ENCODE measurements at places on chromosomes 1 and 21.

- DNase-seq: no peak
Observed at GRCh38 chr1:222600281-222600680, 10.5 kb upstream of the TAF1A start.

- DNase-seq: no peak
Observed at GRCh38 chr1:214632091-214632490, 29.1 kb downstream of the CENPF start.

GRCh38 chr21:28136656-28137255 is 855.9 kb downstream of the LTN1 start:
- no peak for DNase-seq

GRCh38 chr1:35451125-35451528 is 106.1 kb downstream of the KIAA0319L start:
- no peak for DNase-seq

- DNase-seq: no peak
Observed at GRCh38 chr1:205455581-205456382, at the start of gene BLACAT1. Gene BLACAT1, minus strand, starts transcription at chr1:205456045.

DNA sequence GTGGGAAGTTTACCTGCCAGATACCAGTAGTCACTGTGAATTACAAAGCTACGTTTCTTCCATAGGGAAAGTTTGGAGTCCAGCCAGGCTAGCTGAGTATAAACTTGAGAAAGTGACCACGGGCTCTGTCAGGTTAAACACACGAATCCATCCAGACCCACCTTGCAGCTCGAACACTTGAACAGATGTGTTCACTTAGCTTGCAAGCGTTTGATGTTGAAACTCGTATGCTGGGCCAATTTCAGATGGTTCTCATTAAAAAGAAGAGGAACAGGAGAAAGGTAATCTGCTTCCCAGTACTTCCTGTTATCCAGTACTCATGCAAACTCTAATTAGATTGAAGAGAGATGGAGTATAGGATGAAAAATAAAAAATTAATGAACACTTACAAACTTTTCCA is 636.4 kb downstream of the SMYD3 start:
- DNase-seq: no peak

- no peak for DNase-seq
Observed at GRCh38 chr1:29676496-29676895, 440.2 kb downstream of the PTPRU start.

DNA sequence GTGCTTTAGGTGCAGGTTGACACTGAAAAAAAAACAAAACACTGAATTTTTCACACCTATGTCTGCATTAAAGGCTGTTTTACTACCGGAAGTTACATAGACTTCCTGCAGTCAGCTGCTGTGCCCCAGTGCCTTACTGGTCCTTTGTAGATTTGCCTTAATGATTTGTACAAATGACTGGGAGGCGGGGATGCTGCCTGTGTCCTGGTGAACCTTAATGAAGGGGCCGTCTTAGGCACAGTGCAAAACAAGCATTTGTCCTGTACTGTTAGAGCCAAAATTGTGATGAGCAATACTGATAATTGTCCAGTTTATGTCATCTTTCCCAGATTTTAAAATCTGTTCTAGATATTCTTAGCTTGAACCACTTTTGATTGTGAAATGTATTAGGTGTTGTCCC is 90.9 kb upstream of the PGD start:
- no peak for DNase-seq

DNA sequence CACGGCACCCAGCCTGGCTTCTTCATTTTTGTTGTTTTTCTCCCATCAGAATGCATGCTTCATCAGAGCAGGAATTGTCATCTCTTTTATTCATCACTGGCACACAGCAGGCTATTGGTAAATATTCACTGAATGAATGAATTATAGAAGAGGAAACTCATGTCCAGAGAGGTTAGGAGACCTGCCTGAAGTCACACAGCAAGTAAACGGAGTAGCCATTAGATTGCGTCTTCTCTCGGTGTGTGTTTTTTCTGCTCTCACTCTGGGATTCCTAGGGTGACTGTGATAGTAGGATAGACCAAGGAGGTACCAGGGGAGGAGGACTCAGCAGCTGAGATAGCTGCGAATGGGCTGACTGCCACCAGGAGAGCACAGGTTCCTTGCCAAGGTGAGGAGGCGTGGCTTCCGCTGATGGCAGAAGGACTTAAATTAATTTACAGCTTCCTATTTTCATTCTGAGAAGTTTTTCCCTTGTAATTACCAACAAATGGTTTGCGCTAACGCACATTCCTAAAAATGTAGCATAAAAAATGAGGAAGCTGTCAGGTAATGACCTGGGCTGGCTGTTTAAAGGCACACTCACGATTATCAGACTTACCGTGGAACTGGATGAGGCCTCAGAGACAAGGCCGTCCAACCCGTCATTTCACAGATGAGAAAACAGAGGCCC is 4.5 kb upstream of the NCMAP start:
- DNase-seq: no peak

- DNase-seq: no peak
Observed at GRCh38 chr1:91948501-91949355, 473 bp upstream of the BRDT start.

DNA sequence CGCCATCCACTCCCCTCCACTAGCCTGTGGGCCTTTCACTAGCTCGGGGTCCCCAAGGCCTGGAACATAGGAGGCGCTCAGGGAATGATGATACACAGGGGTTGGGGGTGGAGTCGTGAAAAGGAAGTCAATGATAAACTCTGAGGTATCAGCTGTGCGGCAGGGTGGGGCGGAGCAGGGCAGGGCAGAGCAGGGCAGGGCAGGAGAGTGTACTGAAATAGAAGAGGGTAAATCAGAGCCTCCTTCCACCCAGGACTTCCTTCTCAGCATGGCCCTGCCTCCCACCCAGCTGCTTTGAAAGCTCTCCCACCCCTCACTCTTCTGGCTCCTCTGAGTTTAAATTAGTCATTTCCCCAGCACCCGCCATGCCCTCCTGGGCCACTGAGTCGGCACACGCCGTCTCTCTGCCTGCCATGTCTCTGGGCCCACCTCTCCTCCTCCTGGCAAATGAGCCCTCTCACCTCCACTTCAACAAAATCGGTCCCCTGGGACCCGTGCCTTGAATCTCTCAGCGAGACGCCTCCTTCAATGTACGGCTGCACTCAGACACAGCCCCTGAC is 16.9 kb downstream of the CAPZB start:
- no peak for DNase-seq

GRCh38 chr1:15099441-15100120 is 54.0 kb upstream of the TMEM51 start:
- DNase-seq: no peak

GRCh38 chr1:28249013-28249865 is 10.1 kb upstream of the SESN2 start:
- no peak for DNase-seq

DNA sequence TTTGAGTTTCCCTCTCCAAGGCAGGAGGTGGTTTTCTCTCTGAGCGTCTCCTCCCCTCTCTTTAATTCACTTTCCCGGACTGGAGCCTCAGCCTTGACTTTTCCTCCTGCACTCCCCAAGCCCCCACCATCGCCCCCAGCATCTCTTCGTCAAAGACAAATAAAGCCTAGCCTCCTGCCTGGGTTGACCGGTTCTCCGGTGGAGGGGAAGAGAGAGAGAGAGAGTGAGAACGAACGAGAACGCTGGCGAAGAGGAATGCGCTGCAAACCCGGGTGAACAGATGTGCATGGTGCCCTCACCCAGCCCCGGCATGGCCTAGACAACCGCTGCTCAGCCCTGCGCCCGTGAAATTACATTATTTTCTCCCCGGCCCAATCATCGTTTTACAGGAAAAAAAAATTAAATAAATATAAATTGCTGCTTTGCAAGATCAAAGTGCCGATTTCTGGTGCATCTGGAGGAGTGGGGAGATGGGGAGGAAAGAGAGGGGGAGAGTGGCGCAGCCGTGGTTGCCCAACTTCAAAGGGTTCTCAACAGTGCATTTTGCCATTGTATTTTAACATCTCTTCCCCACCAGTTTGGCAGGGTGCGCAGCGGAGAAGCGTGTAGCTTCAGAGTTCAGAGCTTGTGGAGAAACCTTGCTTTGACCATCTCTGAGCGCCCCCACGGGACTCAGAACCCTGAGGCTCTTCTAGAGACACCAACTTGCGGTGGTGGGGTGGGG is 11.4 kb upstream of the TBX15 start:
- DNase-seq: no peak

- no peak for DNase-seq
Observed at GRCh38 chr1:212042436-212042835, 6.9 kb downstream of the DTL start.

DNA sequence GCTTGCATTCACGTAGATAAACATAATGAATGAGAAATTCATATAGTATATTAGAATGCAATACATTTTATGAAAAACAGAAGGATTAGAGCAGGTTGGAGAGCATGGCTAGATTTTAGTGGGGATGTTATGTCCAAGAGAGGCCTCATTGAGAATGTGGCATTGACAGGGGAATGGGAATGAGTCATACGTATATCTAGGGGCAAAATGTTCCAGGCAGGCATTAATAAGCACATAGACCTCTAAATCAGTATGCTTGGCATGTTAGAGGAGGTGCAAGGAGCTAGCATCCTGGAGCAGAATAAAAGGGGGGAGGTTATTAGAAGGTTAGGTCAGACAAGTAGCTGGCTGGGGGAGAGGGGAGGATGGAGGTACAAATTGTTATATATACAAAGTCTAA is 93.0 kb downstream of the USH2A start:
- DNase-seq: no peak

DNA sequence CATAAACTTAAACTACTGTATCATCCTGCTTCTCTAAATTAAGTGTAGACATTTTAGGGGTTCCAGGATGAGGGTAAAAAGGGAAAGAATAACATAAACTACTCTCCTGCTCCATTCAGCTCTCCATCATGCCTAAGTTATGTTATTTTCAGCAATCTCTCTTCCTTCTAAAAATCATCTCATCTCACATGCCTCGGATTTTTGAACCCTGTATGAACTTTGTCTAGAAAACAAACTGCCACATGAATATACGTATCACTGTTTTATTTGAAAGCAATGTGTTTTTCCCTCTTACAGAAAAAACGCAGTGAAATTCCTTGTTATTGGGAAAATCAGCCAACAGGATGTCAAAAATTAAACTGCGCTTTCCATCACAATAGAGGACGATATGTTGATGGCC is 32.6 kb downstream of the ZBED6 start:
- no peak for DNase-seq

- no peak for DNase-seq
Observed at GRCh38 chr1:66206563-66207144, 327.3 kb upstream of the SGIP1 start.

GRCh38 chr1:40057310-40058030 is 16.9 kb downstream of the CAP1 start:
- no peak for DNase-seq

- DNase-seq: no peak
Observed at GRCh38 chr1:5312293-5312674, 657.9 kb downstream of the AJAP1 start.

DNA sequence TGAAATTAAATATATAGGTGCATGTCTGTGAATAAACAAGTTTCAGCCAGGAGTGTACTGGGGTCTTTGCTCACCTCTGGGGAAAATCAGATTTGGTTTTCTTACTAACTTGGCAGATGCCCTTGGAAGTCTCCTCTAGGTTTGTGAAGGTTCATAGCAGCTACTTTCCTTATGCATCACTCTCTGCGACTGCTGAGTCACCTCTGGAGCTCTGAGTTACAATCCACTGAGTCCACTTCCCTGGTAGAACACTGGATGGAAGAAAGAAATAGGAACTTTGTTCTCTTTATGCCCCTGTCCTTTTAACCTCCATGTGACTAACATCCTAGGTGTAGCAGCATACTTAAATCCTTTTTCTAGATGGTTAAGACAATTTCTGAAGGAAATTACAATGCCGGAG is 4.4 kb upstream of the FASLG start:
- DNase-seq: no peak

DNA sequence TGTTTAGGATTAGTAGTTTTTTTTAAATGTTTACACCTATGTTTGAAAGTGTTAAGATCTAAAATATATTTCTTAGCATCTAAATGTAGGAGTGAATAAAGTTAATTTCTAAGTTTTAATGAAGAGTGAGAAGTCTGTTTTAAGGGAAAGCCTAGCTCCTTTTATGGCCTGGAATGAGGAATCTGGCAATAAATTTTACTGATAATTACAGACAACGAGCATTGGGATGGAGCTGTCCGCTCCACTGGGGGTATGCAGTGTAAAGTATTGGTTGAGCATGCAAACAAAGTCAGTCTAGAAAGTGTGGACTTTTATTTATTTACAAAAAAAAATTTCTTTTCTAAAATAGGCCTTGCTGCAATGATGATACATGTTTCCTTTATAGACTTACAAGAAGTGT is 19.0 kb downstream of the CLIC6 start:
- no peak for DNase-seq

GRCh38 chr1:112056354-112056753 is 66.9 kb upstream of the KCND3 start:
- no peak for DNase-seq

DNA sequence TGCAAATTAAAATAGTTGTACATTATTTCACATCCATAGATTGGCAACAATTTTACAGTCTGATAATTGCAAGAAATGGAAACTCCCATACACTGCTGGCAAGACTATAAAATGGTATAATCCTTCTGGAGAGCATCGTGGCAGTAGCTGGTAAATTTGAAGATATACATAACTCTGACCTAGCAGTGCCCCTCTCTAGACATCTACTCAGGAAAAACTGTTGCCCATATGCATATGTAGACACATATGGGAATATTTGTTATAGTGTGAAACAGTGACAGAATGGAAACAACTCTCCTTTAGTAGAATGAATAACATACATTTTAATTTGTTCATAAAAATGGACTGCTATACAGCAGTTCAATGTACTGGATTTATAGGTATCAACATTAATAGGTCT is 177.2 kb downstream of the PHTF1 start:
- no peak for DNase-seq

- no peak for DNase-seq
Observed at GRCh38 chr1:207844371-207844770, 66.6 kb downstream of the CD34 start.
